CD4-positive, CD25-positive, alpha-beta regulatory T cell (primary cell): ENCODE measurements at places on chromosomes 1 and 21. TPM values are rescaled to one million over a fixed set of nuclear protein-coding genes. Genes with fewer than 3 reads are reported as not detected.
A peak's percentile ranks its signal among the peaks of the same experiment; 100 is the strongest.

Gene TEKT2
- total RNA-seq, result 0.81 TPM

DNA sequence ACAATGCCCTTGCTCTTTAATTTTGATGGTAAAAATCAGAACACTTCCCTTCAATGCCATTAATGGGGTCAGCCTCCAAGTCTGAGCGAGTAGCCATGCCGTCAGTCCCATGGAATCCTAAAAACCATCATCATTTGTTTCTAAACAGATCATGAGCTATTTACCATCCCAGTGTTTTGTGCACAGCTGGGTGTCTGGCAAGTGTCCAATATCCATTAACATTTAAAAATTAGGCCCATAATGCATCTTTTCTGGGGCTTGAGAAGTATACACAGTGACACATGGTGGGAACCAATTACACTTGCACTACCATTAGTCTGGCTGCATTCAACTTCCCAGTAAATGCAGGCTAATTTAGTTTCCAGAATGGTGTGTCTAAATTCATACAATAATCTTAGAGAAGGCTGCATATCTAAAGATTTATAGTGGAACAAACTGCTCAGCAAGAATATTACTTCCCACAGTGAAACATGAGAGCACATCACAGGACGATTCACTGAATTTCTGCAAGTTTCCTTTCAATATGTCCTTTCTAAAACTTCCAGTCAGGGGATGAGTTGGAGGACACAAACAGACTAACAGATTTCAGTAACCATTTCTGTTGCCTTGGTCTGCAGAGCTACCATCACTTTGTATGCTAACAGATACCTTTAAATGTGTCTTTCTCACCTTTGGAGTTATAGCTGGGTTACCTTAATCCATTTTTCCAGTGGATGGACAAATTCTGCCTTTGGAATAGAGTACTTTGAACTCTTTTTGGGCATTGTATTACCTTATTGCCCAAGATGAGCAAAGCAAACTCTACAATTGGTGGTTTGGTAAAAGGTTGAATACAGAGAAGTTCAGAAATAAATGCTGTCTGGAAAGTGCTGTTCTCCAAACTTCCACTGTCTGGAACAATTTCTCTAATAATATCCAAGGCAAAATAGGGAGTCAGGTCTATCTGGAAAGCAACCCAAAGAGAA, 258.0 kb downstream of the PTBP2 start:
- no peaks in the 10 kb centered on the region for H3K36me3 ChIP-seq
- DNase-seq, result no peak
- no peaks in the 10 kb centered on the region for H3K4me1 ChIP-seq
- no peak overlapping the region for H3K27ac ChIP-seq

Gene UMODL1
- total RNA-seq, result 0.35 TPM

Gene AMY1C
- not detected for total RNA-seq

GRCh38 chr21:32578107-32578691, 7.1 kb downstream of the TCP10L start:
- no peaks in the 10 kb centered on the region for H3K27me3 ChIP-seq
- H3K27ac ChIP-seq, result no peak overlapping the region
- no peaks in the 10 kb centered on the region for H3K4me1 ChIP-seq
- H3K36me3 ChIP-seq, result no peaks in the 10 kb centered on the region
- no peak overlapping the region for H3K4me3 ChIP-seq
- DNase-seq, result no peak

DNA sequence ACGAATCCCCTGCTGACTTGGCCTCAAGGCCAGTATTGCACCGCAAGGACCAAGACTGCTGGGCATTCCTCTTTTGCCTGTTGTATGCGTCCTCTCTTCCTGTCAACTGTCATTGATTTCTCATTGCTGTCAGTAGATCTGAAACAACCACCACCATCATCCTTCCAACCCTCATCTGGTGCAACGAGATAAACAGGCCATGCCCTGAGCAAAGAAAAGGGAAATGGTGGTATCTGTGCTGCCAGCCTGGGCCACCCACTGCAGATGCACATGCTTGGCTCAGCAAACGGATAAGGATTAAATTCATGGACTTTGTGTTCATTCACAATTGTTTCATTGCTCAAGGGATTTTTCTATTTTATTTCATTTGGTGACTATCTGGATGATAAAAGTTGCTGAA, 13.6 kb downstream of the OXCT2 start:
- no peak overlapping the region for H3K4me3 ChIP-seq
- H3K36me3 ChIP-seq, result peaks cover 66% of the 10 kb centered on the region
- no peaks in the 10 kb centered on the region for H3K4me1 ChIP-seq
- no peaks in the 10 kb centered on the region for H3K27me3 ChIP-seq
- H3K27ac ChIP-seq, result no peak overlapping the region

Gene GRIK3
- total RNA-seq, result not detected

Gene MATN1
- 1.9 TPM for total RNA-seq

Gene COL18A1
- total RNA-seq, result 2.7 TPM

Gene TFF2
- not detected for total RNA-seq

DNA sequence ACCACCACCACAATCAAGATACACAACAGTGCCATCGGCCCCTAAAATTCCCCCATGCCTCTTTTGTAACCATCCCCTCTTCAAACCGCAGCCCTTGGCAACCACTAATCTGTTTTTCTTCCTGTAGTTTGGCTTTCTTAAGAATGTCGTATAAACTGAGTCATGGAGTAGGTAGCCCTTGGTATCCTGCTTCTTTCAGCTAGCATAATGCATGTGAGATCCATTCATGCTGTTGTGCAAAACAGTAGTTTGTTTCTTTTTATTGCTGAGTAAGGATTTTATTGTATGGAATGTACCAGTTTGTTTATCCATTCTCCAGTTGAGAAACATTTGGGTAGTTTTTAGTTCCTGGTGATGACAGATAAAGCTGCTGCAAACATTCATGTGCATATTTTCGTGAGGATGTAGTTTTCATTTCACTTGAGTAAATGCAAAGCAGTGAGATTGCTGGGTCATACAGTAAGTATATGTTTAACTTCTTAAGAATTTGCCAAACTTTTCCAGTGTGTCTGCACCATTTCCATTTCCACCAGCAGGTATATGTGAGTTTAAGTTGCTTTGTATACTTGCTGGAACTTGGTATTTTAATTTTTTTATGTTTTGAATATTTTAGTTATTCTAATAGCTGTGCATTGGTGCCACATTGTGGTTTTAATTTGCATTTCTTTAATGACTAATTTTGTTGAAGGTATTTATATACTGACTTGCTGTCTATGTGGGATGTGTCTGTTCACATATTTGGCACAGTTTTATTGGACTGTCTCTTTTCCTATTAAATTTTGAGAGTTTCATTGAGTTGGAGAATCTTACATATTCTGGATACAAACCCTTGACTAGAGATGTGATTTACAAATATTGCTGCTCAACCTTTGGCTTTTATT, 148.4 kb upstream of the MAP1LC3C start:
- H3K27me3 ChIP-seq, result no peaks in the 10 kb centered on the region
- no peaks in the 10 kb centered on the region for H3K4me1 ChIP-seq
- DNase-seq, result no peak
- no peak overlapping the region for H3K4me3 ChIP-seq
- H3K36me3 ChIP-seq, result no peaks in the 10 kb centered on the region
- no peak overlapping the region for H3K27ac ChIP-seq

Gene NBPF4
- not detected for total RNA-seq

Gene KRTAP13-2
- not detected for total RNA-seq

DNA sequence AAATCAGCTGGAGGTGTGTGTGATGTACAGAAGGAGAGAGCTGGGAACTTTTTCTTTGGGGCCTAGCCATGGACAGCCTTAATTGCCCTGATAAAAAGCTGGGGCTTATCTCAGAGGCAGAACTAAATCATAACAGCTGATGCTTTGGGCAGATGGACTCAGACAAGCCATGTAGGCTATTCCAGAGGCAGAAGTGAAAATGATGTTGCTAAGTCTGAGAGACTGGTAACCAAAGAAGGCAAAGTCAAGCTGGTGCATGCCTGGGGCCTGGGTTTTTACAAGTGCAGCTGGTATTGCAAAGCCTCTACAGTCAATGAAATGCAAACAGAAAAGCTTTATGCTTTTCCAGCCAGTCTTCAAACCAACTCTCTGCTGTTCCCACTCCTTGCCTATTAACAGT, 39.0 kb upstream of the LMX1A start:
- H3K4me1 ChIP-seq, result peaks cover 19% of the 10 kb centered on the region
- H3K4me3 ChIP-seq, result no peak overlapping the region
- no peaks in the 10 kb centered on the region for H3K36me3 ChIP-seq
- DNase-seq, result no peak

- H3K36me3 ChIP-seq, result no peaks in the 10 kb centered on the region
- no peak for DNase-seq
- H3K4me1 ChIP-seq, result no peaks in the 10 kb centered on the region
- H3K4me3 ChIP-seq, result no peak overlapping the region
These were observed 5.3 kb upstream of the MAP3K7CL start for GRCh38 chr21:29125191-29125590.

Gene SLC35E2B
- total RNA-seq, result 77.6 TPM

Gene CCDC30
- 6.1 TPM for total RNA-seq

DNA sequence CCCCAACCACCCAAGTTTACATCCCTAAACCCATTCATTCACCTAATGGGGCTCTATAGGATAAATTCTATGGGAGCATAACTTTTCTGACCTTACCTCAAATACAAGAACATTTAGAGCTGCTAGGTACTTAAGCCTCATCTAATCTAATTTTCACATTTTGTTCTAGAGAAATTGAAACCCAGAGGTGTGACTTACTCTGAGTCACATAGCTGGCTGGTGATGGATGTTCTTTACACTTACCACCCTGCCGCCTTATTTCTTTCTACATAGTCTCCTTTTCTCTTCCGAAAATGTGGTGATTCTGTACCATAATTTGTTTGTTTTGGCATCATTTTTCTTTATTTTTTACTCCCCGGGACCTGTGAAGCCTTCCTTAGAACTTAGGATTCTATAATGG, 20.3 kb downstream of the TIPRL start:
- DNase-seq, result no peak
- no peaks in the 10 kb centered on the region for H3K27me3 ChIP-seq
- H3K4me1 ChIP-seq, result no peaks in the 10 kb centered on the region
- no peak overlapping the region for H3K4me3 ChIP-seq
- H3K27ac ChIP-seq, result no peak overlapping the region

GRCh38 chr1:50967416-50968157, 2.5 kb upstream of the CDKN2C start:
- peak overlapping the region; percentile 63 for H3K4me3 ChIP-seq
- H3K36me3 ChIP-seq, result no peaks in the 10 kb centered on the region
- no peaks in the 10 kb centered on the region for H3K27me3 ChIP-seq
- peaks cover 34% of the 10 kb centered on the region for H3K4me1 ChIP-seq
- peak overlapping the region; percentile 92 for H3K27ac ChIP-seq
- no peak for DNase-seq

- H3K4me3 ChIP-seq, result no peak overlapping the region
- DNase-seq, result no peak
- H3K27ac ChIP-seq, result no peak overlapping the region
- H3K4me1 ChIP-seq, result no peaks in the 10 kb centered on the region
- no peaks in the 10 kb centered on the region for H3K36me3 ChIP-seq
- H3K27me3 ChIP-seq, result no peaks in the 10 kb centered on the region
These were observed 32.6 kb downstream of the OR2G3 start for GRCh38 chr1:247638011-247638410.

DNA sequence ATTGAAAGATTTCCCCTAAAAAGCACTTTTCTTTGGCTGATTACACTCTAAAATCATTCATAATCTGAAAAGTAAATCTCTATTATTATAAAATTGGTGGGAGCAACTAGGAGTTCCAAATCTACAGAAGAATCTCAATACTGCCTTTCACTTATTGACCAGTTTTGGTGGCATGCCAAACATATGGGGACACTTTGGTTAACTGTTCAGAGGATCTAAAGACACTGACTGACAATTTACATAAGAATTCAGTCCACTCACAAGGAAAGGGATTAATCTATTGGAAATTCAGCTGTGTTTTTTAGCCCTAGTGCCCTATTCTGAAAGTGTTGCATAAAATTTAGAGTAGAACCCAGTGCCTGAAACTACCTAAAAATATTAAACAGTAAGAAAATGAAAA, 113.6 kb downstream of the LRRC40 start:
- peaks cover 7% of the 10 kb centered on the region for H3K27me3 ChIP-seq
- H3K27ac ChIP-seq, result no peak overlapping the region
- no peak overlapping the region for H3K4me3 ChIP-seq

DNA sequence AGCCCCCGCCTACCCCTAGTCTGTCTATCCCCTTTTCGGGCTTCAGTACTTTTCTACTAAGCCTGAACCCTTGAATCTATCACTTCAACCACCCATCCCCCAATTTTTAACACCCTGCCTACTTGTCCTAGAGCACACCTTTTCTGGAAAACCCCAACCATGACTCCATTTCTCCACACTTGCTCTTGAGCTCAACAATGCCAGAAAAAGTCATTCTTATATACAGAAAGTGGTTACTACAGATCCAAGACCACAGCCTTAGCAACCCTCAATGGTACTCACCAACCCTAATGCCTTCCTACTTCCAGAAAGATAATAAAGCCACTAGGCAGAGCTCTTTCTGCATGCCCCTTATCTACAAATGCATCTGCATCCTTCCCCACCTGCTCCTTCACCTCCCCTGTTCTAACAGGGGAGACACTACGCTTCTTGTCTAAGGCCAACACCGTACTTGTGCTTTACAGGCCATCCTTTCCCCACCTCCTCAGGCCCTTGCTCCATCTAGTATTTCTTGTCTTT, 41.2 kb downstream of the DMAP1 start:
- no peak for DNase-seq
- H3K4me1 ChIP-seq, result no peaks in the 10 kb centered on the region
- no peak overlapping the region for H3K4me3 ChIP-seq
- no peak overlapping the region for H3K27ac ChIP-seq

DNA sequence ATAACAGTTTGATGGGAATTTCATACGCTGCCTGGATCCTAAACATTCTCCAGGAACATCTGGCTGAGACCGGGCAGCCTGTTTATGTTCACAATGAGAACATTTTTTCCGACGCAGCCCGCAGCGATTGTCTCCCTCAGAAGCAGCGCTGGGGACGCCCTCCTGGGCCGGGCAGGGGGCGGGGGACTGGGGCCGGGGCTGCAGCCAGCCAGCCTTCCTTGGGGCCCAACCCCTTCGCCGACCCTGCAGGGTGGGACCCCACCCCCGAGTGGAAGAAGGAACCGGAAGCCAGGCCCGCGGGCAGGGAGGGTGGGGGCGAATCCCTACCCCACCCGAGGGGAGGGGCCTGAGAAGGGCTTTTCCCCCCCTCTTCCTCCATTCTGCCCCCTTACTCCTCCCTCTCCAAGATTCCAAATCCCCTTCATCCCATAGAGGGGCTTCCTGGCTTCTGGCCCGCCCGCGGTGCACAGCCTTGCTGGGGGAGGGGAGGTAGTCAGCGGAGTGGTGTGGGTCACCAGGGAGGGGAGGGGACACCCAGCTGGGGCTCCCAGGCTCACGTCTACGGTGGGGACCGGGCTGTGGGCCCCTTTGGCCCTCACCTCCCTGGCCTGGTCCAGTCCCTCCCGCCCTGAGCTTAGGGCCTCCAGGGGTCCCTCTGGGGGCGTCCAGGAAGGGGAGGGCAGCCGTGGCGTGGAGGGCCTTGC, 60.6 kb downstream of the WNT9A start:
- H3K27ac ChIP-seq, result peak overlapping the region; percentile 74
- peaks cover 58% of the 10 kb centered on the region for H3K4me1 ChIP-seq
- no peaks in the 10 kb centered on the region for H3K36me3 ChIP-seq
- peak; percentile 55 for DNase-seq
- peak overlapping the region; percentile 41 for H3K4me3 ChIP-seq

GRCh38 chr21:25491267-25491666, 116.0 kb downstream of the MRPL39 start:
- no peaks in the 10 kb centered on the region for H3K27me3 ChIP-seq
- DNase-seq, result no peak
- no peak overlapping the region for H3K27ac ChIP-seq
- peaks cover 5% of the 10 kb centered on the region for H3K4me1 ChIP-seq
- H3K36me3 ChIP-seq, result no peaks in the 10 kb centered on the region

Gene SPRR5
- not detected for total RNA-seq

GRCh38 chr1:247291833-247292561, 36.1 kb downstream of the VN1R5 start:
- H3K4me3 ChIP-seq, result no peak overlapping the region
- H3K27ac ChIP-seq, result no peak overlapping the region
- no peaks in the 10 kb centered on the region for H3K4me1 ChIP-seq

Gene TNNT2
- total RNA-seq, result not detected
